ENCODE measurements at places on chromosomes 16 and 17.

DNA sequence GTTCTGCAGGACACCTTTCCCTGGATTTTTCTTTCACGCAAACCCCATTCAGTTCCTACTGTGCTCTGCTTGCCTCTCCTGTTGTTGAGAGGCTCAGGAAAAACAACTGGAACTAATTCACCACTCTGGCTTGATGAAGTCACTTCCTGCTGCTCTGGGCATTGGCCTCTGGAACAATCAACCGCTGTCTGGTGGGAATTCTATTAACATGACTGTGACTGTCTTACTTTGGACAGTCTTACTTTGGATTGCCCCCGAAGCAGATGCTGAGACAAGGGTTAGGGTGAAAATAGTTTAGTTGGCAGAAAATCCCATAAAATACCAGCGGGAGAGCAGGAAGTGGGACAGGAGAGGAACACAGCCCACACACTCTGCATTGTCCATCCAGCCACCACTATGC lies 90.0 kb upstream of the HSBP1 start:
- peak; percentile 51 for DNase-seq

DNA sequence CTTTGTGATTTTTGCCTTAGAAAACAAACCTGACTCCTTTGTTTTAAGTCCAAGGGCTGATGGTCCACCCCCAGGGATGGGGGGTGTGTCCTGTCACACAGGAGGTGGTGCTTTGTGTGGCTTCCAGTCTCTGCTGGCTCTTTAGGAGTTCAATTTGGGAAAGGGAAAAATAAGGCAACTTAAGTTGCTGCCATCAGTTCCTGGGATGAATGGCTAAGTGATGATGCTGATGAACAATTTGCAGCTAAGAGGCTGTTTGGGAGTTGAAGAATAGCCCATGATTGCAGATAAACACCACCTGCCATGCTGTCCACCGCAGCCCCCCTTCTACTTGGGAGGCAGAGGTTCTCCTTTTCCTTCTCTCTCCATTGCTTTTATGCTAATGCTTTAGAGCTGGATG lies 40.2 kb downstream of the ARL4D start:
- DNase-seq: no peak

GRCh38 chr16:51916231-51916630 lies 630.7 kb downstream of the TOX3 start:
- no peak for DNase-seq

GRCh38 chr17:39677542-39678339 lies 9.5 kb downstream of the PNMT start:
- DNase-seq: no peak

DNA sequence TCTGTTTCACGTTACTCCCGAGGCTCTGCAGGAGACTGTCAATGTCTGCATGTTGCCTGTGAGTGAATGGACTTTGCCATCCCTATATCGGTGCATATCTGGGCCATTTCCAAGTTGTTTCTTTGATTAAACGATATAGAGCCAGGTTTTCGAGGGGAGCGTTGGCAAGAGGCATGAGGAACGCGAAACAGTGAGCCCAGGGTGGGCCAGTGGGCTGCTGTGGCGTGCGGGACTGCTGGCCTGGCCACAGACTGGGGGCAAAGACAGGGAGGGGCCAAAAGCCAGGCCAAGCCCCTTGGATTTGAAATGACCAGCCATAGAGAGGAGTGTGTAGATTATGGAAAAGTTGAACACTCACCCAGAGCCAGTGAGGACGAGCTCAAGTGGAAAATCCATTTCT lies 3.5 kb downstream of the CRHR1 start:
- DNase-seq: no peak

- DNase-seq: no peak
Observed at GRCh38 chr16:11312718-11313492, 31.8 kb upstream of the PRM1 start.

- DNase-seq: no peak
Observed at GRCh38 chr16:19621445-19621844, 65.9 kb downstream of the VPS35L start.

DNA sequence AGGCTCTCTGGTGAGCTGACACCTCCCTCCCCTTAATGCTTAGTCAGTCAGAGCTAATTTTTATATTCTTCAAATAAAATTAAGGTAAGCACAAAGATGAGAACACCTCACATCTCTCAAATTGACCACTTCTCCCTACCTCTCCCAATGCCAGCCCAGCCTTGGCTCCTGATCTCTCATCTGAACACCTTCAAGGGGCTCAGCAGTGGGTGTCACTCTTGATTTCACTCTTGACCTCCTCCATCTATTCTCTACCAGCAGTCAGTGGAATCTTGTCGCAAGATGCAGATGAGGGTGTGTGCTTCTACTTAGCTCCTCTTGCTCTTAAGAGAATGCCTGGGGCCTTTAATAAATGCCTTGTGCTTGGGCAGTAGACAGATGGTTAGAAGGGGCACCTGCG lies 309.0 kb upstream of the IRX3 start:
- DNase-seq: no peak

DNA sequence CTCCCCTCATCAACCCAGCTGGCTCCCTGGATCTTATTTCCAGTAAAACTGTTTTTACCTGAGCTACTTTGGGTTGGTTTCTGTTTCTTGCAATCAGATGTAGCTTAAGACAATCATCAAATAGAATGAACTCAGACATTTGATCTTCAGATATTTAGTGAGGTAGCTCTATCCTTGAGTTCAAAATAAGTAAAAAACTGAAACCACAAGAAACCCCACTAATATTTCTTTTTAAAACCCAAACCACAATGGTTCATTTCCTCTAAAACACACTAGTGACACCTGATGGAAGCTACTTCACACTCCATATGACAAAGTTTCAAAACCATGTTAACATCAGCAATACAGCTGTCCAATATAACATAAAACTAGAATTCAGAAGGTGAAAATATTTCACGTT lies 37.8 kb downstream of the CACNG1 start:
- DNase-seq: no peak

DNA sequence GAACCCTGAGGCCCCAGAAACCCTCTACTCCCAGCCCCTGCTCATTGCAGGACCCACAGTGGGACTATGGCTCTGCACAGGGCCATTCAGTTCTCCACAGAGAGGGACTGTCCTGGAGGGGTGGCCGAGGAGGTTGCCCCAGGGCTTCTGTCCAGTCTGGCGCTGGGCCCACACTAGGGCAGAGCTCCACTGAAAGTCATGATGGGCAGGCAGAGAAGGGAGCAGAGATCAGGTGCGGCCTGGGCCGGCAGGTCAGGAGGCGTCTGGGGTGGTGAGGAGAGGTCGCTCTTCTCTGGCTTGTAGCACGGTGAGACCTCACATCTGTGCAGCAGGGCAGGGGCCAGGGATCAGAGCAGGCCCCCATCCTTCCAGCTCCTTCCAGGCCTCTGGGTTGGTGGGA lies 13.0 kb upstream of the PIK3R6 start:
- no peak for DNase-seq

Measured in HS-5 (cell line).